ENCODE measurements at places on chromosomes 1 and 21. TPM values are rescaled to one million over a fixed set of nuclear protein-coding genes. Genes with fewer than 3 reads are reported as not detected.

The ITLN2 gene
- 118 TPM for total RNA-seq

The VPS13D gene
- total RNA-seq, result 37.8 TPM

The GPR25 gene
- total RNA-seq, result not detected

DNA sequence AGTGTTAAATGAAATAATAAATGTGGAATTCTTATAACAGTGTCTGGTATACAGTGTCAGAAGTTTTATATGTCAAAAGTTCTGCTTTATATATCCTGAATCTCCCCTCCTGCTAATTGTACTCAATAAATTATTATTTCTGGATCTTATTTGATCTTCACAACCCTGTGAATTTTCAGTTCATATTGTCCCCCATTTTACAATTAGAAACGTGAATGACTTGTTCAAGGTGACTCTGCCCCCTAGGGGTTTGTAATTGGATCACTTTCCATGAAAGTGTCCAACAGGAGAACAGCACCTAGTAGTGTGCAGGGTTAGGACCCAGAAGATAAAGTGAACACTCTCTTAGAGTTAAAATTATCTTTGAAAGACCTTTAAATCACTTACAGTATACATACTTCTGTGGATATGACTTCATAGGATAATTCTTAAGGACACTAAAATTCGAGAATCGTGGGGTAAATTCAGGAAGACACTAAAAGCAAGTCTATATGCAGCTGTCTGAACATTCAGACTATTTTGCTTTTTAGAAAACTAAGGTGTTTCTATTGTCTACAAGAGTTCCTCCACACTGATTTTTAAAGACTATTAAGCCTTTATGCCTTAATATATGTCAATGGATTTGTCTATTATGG, 4.5 kb upstream of the DDR2 start:
- peaks cover 2% of the 10 kb centered on the region for H3K27me3 ChIP-seq
- DNase-seq, result peak; percentile 17
- no peak overlapping the region for H3K4me3 ChIP-seq

The PLA2G2C gene
- total RNA-seq, result not detected

Measured in endothelial cell (in vitro differentiated cells).